ENCODE measurements at places on chromosomes 11 and 22. TPM values are rescaled to one million over a fixed set of nuclear protein-coding genes. Genes with fewer than 3 reads are reported as not detected.

DNA sequence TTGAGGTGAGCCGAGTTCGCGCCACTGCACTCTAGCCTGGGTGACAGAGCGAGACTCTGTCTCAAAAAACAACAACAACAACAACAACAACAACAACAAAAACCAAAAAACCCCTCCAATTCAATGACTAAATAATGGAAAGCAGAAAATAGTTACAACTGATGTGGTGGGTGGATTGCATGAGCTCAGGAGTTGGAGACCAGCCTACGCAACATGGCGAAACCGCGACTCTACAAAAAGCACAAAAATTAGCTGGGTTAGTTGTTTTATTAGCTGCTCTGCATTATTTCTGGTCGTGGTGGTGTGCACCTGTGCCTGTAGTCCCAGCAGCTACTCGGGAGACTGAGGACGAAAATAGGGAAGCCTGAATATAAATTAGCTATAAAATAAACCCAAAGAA, 2.6 kb upstream of the PATL1 start:
- DNase-seq: no peak

Gene ARAP1
- total RNA-seq: 40.9 TPM

Gene LRRC56
- 0.17 TPM for total RNA-seq

GRCh38 chr11:17351510-17352176, at the start of gene NCR3LG1:
Gene NCR3LG1 (plus strand): TSS chr11:17351800. CDS start chr11:17351970, 170 bp downstream.
- DNase-seq: peak; percentile 33

Gene DTX4
- 2.3 TPM for total RNA-seq

GRCh38 chr11:6419009-6419631, at the start of gene APBB1:
Gene APBB1 (minus strand): TSS chr11:6419094. CDS start chr11:6411347, 7,747 bp downstream.
- peak; percentile 63 for DNase-seq

DNA sequence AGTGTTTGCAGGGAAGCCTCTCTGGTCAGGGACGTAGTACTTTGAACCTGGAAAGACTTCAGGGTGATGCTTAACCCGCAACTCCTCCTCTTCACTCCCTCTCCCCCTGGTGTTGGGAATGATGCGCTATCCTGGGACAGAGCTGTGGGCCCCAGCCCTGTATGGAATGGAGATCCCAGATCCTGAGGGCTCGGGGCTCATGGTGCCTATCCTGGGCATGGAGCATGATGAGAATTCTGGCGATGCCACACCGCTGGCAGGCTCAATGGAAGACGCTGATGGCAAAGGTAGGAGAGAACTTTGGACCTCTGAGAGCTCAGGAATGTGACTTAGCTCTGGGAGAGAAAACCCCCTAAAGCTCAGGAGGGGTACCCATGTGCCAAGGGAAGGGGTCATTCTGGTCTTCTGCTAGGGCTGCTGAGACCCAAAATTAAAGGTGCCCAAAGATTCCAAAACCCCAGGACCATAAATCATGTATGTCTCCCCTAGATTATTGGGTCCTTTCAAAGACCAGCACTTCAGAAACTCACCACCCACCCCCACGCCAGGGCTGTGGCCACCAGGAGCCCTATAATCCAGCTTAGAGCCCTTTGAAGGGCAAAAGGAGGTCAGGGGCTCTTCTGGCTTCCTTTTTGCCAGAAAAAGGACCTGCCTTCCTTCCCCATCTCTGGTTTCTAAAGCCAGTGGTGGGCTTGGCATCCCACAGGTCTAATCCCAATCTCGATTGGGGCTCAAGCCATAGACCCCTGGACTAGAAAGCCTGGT, 52.5 kb downstream of the BTG4 start:
- DNase-seq: no peak

GRCh38 chr22:19766511-19767426, 6.2 kb downstream of the TBX1 start:
- no peak for DNase-seq

DNA sequence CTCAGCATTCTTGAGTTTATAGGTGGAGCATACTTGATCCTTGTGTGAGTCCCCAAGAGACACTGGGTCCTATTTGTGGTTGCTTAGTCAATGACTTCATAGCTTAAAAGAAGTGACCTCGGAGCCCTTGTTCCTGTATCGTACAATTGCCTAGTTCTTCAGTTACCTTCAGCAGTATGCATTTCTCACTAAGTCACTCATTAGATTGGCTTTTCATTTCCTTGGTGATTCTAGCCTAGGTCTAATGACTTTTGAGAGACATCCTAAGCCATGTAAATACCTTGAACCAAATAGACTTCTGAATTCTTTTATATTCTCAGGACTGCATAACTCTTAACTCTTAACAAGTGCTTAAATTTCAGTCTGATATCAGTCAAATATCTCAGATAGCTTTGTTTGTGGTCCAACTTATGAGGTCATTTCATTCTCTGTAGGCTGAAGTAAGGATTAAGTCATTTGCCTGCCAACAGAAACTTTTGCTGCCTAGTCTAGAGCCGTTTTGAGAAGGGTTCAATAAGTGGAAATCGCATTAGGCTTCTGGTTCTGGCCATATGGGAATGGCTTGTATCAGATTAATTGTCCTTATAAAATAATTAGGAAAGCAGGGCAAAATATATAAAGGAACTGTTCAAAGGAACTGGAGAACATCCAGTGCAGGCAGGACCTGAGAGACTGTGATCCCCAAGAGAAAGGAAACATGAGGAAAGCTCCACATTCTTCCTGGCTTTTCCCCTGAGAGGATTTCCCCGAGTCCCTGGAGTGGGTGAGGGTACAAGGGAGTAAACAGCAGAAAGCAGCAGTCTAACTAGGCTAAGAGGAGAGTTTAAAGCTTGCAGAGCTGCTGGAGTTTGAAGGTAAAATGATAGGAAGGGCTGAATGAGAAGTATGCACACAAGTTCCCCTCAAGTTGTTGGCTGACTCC, 39.9 kb downstream of the TRAF6 start:
- DNase-seq: no peak

- DNase-seq: no peak
Measured at GRCh38 chr11:126290887-126291286, 8.0 kb downstream of the TIRAP start.

- DNase-seq: no peak
Measured at GRCh38 chr11:19890308-19890707, 177.7 kb downstream of the NAV2 start.

Gene KRTAP5-8
- total RNA-seq: not detected

Gene HEPHL1
- not detected for total RNA-seq

Gene SAA4
- total RNA-seq: not detected

- no peak for DNase-seq
Measured at GRCh38 chr11:123218451-123218850, 23.4 kb upstream of the CLMP start.

Gene FGF4
- total RNA-seq: not detected

DNA sequence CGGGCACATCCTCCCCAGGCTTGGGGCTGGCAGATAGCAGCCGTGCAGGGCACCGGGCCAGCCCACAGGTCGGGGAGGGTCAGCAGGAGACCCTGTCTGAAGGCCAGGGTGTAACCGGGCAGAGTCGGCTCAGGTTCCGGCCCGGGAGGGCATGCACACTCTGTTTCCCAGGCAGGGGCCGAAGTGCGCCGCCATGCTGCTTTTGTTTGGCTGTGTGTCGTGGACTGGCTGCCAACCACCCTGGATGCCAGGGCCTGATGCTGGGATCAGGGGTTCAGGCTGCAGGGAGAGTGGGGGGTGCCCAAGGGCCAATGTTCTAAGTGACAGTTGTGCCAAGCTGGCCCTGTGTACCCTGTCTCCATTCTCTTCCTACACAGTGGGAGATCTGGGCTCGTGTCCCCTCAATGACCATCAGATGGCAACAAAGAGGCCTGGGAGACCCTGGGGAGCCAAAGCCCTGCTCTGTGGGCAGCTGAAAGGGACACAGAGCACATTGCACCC, 120.9 kb upstream of the B3GAT1 start:
- DNase-seq: no peak

Gene DEUP1
- not detected for total RNA-seq

Gene WT1
- 1.9 TPM for total RNA-seq

GRCh38 chr11:100739666-100740065, 52.6 kb downstream of the ARHGAP42 start:
- DNase-seq: peak; percentile 54

GRCh38 chr11:79241852-79242241, 199.0 kb downstream of the TENM4 start:
- DNase-seq: no peak

DNA sequence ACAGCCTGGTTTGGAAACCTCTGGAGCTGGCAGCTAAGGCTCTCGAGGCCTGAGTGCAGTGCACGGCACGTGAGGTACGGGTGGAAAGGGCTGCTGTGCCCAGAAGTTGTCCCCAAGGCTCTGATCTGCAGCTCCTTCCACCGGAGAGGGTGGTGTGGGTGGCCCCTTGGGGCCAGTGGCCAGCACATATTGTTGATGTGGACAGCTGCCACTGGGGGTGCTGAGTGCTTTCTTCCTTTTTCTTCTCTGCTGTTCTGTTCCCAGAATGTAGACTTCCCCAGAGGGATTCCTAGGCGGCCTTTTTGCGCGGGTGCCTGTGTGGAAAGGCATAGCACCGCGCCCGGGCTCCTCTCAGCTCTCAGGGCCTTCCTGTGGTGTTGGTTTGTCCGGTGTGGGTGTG, 1476.5 kb downstream of the TBC1D22A start:
- DNase-seq: no peak

- DNase-seq: no peak
Measured at GRCh38 chr11:32069361-32070058, 21.4 kb upstream of the RCN1 start.

DNA sequence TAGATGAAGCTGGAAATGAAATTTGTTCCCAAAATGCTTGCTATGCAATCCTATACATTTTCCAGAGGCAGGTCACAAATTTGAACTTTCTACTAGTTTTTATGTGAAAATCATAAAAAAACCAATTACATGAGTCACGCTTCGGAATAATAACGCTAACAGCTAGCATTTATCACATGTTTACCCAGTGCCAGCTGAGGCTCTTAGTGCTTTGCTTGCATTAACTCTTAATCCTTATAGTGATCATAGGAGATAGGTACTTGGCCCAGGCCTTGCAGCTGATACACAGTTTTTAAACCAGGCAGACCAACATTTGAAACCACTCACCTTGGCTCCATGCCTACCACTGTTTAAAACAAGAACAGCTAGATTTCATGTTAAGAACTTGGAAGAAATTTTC, 131.8 kb upstream of the RAG2 start:
- no peak for DNase-seq

DNA sequence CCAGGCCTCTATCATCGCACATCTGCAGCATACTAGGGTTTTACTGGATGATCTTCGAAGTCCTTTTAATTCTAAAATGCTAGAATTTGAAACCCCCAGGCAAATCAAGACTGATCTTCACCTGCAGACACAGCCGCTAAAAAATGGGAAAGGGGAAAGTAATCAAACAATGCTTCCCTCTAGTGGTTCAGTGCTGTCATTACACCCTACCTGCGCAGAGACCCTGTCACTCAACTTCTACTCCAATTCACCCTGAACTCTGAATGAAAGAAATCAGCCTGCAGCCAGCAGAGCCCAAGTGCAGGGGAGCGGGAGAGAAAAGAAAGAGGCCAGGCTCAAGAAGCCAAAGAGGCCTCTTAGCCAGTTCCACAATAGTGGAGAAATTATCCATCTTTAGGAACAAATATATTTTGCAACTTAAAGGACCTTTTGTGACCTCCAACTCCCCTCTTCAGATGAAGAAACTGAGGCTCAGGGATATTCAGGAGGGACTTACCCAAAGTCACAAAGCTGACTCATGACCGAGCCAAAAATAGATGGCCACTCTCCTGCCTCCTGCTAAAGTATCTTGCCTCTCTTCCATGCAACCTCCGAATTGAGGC, 33.0 kb downstream of the SERGEF start:
- no peak for DNase-seq

- no peak for DNase-seq
Measured at GRCh38 chr11:25939691-25940090, 392.2 kb upstream of the ANO3 start.

GRCh38 chr22:22803285-22803853, 84.2 kb upstream of the IGLL5 start:
- DNase-seq: no peak

Gene DERL3
- total RNA-seq: 2.8 TPM

Gene PACS1
- 50.0 TPM for total RNA-seq

Gene GALNT18
- total RNA-seq: 29.0 TPM

GRCh38 chr11:101187748-101188147, 58.1 kb upstream of the PGR start:
- DNase-seq: peak; percentile 5

DNA sequence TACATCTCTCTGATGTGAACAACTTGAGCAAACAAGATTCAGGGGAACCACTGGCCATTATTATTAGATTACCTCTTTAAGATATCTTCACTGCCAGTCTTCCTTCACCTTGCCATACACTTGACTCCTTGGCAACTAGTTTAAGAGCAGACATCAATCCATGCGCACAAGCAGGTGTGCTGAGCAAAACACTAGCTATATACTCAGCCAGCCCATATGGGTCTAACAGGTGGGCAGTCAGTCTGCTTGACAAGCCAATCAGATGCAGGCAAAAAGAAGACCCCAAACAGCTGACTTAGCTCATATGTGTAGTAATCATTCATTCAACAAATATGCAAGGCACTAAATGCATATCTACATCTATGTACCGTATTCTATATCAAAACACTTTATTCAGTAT, 101.2 kb downstream of the SIK3 start:
- no peak for DNase-seq

Gene SYCE3
- not detected for total RNA-seq

DNA sequence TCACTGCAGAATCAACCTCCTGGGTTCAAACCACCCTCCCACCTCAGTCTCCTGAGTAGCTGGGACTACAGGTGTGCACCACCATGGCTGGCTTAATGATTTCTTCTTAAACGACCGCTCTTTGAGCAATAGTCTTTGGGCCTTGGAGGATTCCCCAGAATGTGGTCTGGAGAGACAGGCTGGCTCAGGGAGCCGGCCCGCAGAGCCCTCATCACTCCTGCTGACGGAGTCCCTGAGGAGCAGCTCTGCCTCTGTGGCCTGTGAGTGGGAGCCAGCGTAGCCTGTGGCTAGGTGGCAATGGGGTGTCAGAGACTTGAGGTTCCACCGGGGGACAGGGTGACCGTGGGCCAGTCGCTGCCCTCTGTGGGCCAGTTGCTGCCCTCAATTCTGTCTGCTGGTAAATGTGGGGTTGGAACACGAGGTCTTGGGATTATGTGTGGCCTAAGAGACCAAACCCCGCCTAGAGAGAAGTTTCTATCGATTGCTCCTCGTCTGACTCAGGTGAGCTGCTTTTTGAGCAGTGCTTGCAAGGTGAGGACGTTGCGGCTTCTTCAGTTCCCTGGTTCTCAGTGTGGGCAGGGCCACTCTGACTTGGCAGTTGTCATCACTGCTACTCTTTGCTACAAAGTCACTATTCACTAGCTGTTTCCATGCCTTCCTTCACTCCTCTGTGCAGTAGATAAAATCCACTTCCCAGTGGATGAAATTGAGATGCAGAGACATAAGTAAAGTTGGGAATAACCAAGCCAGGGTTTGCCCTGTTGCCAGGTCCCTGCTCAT, 124.8 kb upstream of the NECTIN1 start:
- DNase-seq: no peak

Gene ADAMTS15
- 49.4 TPM for total RNA-seq

- no peak for DNase-seq
Measured at GRCh38 chr11:127804747-127805400, 782.5 kb downstream of the ETS1 start.

Gene HSPB2
- 45.4 TPM for total RNA-seq

Gene ANO5
- total RNA-seq: 51.3 TPM

Gene TSPAN32
- total RNA-seq: 25.8 TPM

Gene MMP10
- not detected for total RNA-seq

Gene GTSE1
- total RNA-seq: 0.17 TPM

- DNase-seq: peak; percentile 100
Measured at GRCh38 chr11:65919141-65919572, at the start of gene DRAP1. Gene DRAP1 (plus strand): TSS chr11:65919426. CDS start chr11:65919502, 76 bp downstream.

Measured in heart right ventricle (tissue), 16 donors.